ENCODE measurements at places on chromosomes 7 and 10. TPM values are rescaled to one million over a fixed set of nuclear protein-coding genes. Genes with fewer than 3 reads are reported as not detected.

FXYD4 gene
- not detected for total RNA-seq

MRLN gene
- total RNA-seq = not detected

DYDC2 gene
- total RNA-seq = not detected

UNCX gene
- not detected for total RNA-seq

PALD1 gene
- total RNA-seq = 0.56 TPM

CTAGE15 gene
- total RNA-seq = not detected

HABP2 gene
- 0.19 TPM for total RNA-seq

SVIL gene
- 57.5 TPM for total RNA-seq

TSPAN14 gene
- 76.3 TPM for total RNA-seq

RSPH10B2 gene
- total RNA-seq = not detected

HHEX gene
- total RNA-seq = 7.1 TPM

PPP1R9A gene
- 0.56 TPM for total RNA-seq

CLRN3 gene
- not detected for total RNA-seq

PDIA4 gene
- 558 TPM for total RNA-seq

PDZD8 gene
- total RNA-seq = 13.5 TPM

ADARB2 gene
- total RNA-seq = not detected

ATAD1 gene
- total RNA-seq = 40.5 TPM

WDFY4 gene
- total RNA-seq = not detected

PTPRZ1 gene
- total RNA-seq = under 0.01 TPM

CDK14 gene
- total RNA-seq = 39.7 TPM

GARIN1A gene
- total RNA-seq = 0.38 TPM

FAM20C gene
- total RNA-seq = 43.3 TPM

NSMCE4A gene
- total RNA-seq = 12.7 TPM

LRRC4 gene
- not detected for total RNA-seq

NME8 gene
- total RNA-seq = not detected

SPDYE5 gene
- total RNA-seq = not detected

AMPH gene
- 1.2 TPM for total RNA-seq

CALU gene
- total RNA-seq = 1,245 TPM

SPOCK2 gene
- 0.28 TPM for total RNA-seq

TRIM50 gene
- total RNA-seq = not detected

GIMAP8 gene
- total RNA-seq = 0.28 TPM

VSTM2A gene
- not detected for total RNA-seq

TBX20 gene
- total RNA-seq = 11.5 TPM

MAT1A gene
- not detected for total RNA-seq

TAS2R5 gene
- 0.77 TPM for total RNA-seq

CCDC172 gene
- total RNA-seq = not detected

PNLIP gene
- total RNA-seq = not detected

FMC1 gene
- 12.1 TPM for total RNA-seq

SFTPA1 gene
- not detected for total RNA-seq

LRRC61 gene
- 0.85 TPM for total RNA-seq

NUTM2B gene
- total RNA-seq = 0.28 TPM

GLI3 gene
- 3.3 TPM for total RNA-seq

EN2 gene
- not detected for total RNA-seq

XRCC2 gene
- total RNA-seq = 1.1 TPM

TRPV5 gene
- not detected for total RNA-seq

PLCE1 gene
- total RNA-seq = 1.2 TPM

PPIF gene
- 31.3 TPM for total RNA-seq

DPY19L1 gene
- total RNA-seq = 61.9 TPM

OLAH gene
- total RNA-seq = 2.5 TPM

ASNS gene
- 42.8 TPM for total RNA-seq

TMED4 gene
- total RNA-seq = 96.8 TPM

FBXO24 gene
- total RNA-seq = 0.28 TPM

Measured in regular cardiac myocyte (primary cell).